Mucosa of descending colon (tissue), 3 donors: ENCODE measurements at places on chromosomes 1 and 21. TPM values are rescaled to one million over a fixed set of nuclear protein-coding genes. Genes with fewer than 3 reads are reported as not detected.

DNA sequence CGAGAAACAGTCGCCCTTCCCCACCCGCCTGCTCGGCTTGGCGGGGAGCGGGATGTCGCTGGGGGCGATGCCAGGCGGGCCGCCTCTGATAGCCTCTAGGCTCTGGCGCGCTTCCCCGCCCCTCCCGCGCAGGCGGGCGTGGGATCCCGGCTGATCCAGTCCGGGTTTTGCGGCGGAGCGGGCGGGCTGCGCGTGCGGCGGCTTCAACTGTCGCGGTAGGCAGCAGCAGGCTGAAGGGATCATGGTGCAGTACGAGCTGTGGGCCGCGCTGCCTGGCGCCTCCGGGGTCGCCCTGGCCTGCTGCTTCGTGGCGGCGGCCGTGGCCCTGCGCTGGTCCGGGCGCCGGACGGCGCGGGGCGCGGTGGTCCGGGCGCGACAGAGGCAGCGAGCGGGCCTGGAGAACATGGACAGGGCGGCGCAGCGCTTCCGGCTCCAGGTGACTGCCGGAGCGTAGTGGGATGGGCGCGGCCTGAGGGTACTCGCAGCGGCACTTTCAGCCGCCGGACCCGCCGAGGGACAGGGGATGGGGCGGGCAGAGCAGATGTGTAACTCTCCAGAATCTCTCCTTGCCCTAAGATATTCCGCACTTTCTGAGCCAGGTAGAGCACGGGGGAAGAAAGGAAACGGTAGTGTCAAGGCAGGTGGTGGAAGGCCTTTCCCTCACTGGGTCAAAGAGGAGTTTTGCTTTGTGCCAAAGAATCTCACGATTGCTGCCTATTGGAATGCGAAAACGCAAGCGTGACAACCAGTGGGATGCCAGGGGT, at the start of gene FAAH:
Gene FAAH (plus strand): TSS at position 210 of the 764 bp plus-strand sequence. CDS start 32 bp downstream, at position 242.
- peak; percentile 81 for DNase-seq

GRCh38 chr1:231887866-231888265, 261.3 kb downstream of the DISC1 start:
- no peak for DNase-seq

GRCh38 chr21:34671462-34671861, 2.7 kb downstream of the CLIC6 start:
- no peak for DNase-seq

DNA sequence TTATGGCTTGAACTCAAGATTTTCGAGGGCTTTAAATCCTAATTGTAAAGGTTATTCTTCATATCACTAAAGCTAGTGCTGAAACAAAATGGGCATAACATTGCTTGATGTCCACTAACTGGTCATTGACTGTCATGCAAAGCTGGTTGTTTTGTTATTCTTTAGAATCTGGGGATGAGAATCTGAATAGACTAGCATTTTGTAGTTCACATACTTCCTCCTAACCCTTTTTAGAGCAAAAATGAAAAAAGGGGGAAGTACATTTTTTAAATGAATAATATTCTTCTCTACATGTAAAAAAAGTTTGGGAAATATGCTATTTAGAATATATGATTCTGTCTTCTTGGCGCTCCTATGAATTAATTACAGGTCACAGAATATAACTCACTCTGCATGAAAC, 72.2 kb upstream of the HMCN1 start:
- no peak for DNase-seq

DNA sequence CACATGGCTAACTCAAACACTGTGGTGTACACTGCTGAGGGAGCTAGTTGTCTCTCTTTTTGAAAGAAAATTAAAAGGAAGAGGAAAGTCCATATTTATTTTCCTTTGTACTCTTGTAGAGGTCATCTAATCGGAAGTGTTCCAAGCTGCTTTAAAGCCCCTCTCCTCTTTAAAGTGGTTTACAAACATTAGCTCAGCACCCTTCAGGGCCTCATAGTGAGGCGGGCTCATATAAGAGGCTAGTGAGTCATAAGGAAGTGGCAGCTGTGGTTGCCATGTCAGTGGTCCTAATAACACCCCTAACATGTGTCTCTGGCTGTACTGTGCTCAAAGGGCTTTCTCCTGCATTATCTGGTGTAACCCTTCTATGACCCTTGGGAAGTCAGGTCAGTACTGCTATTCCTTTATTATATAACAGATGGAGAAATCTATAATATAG, 104.4 kb upstream of the SERBP1 start:
- no peak for DNase-seq

- DNase-seq = no peak
Observed at GRCh38 chr1:160373696-160374095, 6.8 kb downstream of the NHLH1 start.

- DNase-seq = no peak
Observed at GRCh38 chr1:232207073-232207866, 422.7 kb downstream of the SIPA1L2 start.

- no peak for DNase-seq
Observed at GRCh38 chr1:168374566-168374965, 93.9 kb downstream of the TBX19 start.

DNA sequence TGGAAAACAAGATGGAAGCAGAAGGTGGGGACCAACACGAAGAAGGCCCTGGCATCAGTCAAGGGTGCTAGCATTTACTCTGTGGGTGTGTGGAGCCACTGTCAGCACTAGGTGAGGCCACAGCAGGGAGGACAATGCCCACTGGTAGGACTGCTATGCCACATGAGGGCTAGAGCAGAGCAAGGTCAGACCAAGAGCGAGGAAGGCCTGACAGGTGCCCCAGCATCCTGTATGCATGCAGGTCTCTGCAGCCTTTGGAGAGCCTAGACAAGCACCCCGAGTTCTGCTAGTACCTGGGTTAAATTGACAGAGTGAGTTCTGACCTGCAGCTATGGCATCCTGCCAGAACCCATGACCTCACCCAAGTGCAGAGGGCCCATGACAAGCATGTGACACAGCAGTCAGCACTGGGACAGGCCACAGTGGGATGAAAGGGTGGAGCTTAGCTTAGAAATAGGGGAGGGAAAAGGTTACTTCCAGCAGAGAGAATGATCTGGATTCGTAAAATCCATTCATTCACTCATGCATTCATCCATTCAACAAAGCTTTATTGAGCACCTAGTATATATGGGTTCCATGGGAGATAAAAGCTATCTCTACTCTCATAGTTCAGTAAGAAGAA, 9.0 kb upstream of the CSF1 start:
- DNase-seq = no peak

DNA sequence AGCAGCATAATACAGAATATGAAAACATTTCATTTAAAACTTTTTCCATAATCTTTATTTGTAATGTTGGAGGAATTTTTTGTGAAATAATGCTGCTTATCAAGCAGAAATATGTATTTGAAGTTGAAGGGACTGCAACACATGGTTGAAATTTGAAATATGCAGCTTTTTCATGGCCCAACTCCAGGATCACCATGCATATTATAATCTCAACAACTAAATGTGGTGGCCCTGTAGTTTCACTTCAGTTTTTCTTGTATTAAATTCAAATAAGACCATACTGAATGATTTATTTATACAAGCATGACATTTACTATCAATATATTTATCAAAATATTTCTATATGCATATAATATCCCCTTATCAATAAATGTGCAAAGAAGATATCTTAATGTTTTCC, 157.7 kb upstream of the LHX8 start:
- DNase-seq = no peak

DNA sequence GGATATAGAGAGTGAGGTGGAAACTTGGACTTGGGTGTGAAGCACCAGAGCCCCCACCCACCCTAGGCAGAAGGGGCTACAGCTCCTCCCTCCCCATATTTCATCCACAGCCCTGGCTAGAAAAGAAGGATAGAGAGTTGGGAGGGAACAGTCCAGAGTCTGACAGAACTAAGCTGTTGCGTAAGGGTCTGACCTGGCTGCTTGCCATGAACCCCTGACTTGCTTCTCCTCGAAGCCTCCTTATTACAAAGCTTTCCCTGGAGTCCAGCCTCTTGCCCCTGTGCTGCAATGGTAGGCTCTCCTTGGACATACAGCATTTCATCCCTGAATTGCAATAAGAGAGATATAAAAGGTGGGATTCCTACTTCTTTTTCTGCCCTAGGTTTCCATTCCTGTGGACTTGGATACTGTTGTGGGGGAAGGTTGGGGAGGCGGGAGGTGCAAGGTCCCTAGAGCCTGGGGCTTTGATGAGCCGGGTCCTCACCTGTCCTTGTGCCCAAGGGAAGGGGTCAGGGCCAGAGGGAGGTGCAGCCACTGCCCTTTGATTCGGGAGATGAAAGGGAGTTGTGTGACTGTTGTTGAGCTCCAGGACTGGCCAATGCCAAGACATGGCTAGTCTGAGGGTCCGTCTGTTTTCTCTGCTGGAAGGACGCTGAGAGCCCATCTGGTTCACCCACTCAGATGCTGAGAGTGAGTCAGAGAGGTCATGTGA, 2.7 kb downstream of the RHBG start:
- DNase-seq = no peak

- no peak for DNase-seq
Observed at GRCh38 chr1:247843411-247843810, 1.7 kb upstream of the OR11L1 start.

DNA sequence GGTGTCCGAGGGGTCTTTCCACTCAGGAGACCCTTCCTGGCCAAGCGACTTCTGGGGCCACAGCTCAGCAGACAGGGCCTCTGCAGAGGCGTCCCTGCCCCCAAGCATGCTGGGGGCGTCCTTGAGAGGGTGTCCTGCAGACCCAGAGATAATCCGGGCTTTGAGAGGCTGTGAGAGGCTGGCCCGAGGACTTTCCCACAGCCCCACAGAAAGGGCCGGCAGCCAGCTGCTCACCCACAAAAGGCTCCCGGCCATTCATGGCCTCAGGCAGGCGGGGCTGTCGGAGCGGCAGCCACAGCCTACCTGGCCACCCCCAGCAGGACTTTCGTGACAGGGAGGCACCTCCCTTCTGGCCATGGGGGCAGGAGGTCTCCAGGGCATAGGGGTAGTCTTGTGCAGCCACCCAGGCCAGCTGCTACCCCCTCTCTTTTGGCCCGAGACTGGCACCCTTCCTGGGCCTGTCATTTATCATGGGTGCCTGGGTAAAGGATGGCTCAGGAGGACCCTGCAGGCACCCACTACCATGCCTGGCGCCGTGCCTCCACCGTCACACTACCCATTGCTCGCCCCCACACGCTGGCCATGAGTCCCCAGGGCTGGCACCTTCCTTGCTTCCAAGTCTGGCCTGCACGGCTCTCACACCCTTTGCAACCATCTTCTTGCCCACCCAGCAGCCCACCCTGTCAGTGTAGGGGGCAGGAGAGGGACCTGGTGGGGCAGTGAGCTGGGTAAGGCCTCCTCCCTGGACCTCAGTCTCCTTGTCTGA, 11.1 kb upstream of the TNFRSF14 start:
- DNase-seq = peak; percentile 55

- no peak for DNase-seq
Observed at GRCh38 chr21:45470773-45471524, 66.0 kb downstream of the COL18A1 start.

GRCh38 chr1:216851073-216851472, 127.8 kb upstream of the ESRRG start:
- DNase-seq = no peak

DNA sequence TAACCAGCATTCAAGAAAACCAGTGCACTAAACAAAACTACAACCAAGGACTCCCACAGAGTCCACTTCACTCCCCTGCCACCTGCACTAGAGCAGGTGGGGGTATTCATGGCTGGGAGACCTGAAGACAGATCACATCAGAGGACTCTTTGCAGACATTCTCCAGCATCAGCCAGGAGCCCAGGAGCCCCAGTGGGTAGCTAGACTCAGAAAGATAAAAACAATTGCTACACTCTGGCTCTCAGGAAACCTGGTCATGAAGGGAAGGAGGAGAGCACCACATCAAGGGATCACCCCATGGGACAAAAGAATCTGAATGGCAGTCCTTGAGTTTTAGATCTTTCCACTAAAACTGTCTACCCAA, 472.1 kb downstream of the PLPP3 start:
- no peak for DNase-seq

DNA sequence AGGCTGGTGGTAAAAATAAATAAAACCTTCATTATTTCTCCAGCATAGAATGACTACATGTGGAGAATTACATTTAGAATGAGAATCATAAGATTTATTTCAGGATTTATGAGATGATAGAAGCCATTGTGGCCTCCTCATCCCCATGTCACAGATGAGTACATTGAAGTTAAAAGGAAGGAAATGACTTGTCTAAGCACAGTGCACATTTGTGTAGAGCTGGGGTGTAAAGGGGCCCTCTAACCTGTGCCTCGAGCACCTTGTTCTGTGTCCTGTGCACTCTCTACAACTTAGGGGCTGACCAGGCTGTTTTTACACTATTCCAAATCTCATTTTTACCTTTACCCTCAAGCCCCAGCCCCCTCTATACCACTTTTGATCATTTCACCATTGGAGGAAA, 179.4 kb downstream of the RHOU start:
- DNase-seq = no peak

GRCh38 chr1:234330843-234331215, 42.4 kb upstream of the COA6 start:
- no peak for DNase-seq

DNA sequence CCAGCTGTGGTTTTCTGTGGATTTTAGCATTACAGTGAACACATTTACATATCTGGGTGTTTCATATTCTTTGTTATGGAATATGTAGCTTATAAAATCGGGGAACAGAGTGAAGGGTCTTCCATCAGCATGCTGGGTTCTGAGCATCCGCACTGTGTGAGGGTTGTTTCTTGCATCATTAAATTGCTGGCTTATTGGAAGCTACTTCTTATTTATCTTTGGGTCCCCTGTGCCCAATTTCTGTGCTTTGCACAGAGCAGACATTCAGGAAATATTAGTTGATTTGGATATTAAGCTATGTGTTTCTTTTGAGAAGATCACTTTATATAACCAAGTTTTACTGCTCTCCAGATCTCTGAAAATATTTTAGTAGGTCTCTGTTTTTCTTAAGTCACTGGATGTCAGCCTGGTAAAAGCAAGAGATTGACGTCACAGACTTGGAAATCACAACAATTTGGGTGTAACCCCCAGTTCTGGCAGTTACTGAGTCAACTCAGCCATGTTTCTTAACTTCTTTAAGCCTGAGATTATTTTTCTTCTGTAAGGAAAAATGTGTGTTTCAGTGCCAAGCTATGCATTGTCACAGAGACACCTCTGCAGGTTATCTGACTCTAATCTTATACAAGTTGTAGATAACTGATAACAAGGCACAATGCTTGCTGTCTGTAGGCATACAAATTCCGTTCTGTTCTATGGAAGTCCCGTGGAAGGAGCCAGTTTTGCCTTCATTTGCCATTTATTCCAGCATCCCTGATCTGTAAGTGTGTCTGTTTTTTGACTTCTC, 258.3 kb upstream of the KAZN start:
- DNase-seq = no peak

GRCh38 chr21:34887105-34887442, 162.0 kb downstream of the RUNX1 start:
- DNase-seq = no peak

The DENND2C gene
- 0.80 TPM for total RNA-seq

The NEXN gene
- 2.1 TPM for total RNA-seq

The RGS8 gene
- total RNA-seq = not detected

The ATXN7L2 gene
- total RNA-seq = 2.5 TPM

The PTPRU gene
- 14.3 TPM for total RNA-seq

The CAPN8 gene
- 31.1 TPM for total RNA-seq

The CENPL gene
- total RNA-seq = 6.7 TPM

The CTH gene
- 7.2 TPM for total RNA-seq

The PCP4 gene
- 1.4 TPM for total RNA-seq

The AGTRAP gene
- 23.4 TPM for total RNA-seq

The LENEP gene
- 0.76 TPM for total RNA-seq

The HSD3B2 gene
- 2.3 TPM for total RNA-seq

The PARP1 gene
- 81.2 TPM for total RNA-seq

The KMO gene
- total RNA-seq = 0.82 TPM
